Muscle of back (tissue), 13 donors: ENCODE measurements at places on chromosomes 1 and 21.
A peak's percentile ranks its signal among the peaks of the same experiment; 100 is the strongest.

DNA sequence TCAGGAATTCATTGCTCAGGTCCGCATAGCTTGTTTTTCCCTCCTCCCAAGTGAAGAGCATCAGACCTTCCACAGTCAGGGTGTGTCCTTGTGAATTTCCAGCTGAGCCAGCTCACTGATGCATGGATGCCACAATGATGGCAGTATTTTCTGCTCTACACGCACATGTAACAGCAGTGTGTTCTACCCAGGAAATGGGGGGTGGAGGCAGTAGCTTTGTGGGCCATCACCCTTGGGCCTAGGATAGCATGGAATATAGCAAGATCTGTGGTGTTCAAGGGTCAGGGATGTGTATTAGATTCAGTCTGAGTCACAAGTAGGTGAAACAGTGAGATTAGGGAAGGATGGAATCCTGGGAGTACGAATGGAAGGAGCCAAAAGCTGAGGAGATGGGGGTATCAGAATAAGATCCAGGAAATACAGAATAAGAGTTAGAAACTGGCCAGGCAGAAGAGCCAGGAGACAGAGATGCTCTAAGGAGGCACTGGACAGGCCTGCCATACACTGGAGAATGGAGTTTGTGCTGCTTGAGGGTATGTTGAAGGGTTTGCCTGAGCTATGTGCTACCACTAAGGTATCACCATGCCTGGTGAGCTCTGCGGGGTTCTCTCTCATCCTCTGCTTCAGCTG is 90.6 kb upstream of the CNIH3 start:
- no peak for DNase-seq

DNA sequence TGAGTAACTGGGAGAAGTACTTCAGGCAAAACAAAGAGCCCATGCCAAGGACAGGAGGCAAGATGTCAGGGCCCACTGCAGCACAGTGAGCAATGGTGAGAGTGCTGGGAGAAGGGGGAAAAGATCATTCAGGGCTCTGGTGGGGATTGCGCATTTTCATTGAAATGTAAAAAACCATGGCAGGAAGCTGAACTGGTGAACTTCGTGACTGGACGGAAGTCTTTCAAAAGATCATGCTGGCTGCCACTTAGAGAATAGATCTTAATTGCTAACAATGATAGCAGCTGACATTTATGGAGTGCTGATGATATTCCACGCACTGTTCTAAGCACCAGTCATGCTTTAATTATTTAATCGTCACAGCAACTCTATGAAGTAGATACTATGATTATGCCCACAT is 107.0 kb downstream of the TGFBR3 start:
- DNase-seq = no peak

DNA sequence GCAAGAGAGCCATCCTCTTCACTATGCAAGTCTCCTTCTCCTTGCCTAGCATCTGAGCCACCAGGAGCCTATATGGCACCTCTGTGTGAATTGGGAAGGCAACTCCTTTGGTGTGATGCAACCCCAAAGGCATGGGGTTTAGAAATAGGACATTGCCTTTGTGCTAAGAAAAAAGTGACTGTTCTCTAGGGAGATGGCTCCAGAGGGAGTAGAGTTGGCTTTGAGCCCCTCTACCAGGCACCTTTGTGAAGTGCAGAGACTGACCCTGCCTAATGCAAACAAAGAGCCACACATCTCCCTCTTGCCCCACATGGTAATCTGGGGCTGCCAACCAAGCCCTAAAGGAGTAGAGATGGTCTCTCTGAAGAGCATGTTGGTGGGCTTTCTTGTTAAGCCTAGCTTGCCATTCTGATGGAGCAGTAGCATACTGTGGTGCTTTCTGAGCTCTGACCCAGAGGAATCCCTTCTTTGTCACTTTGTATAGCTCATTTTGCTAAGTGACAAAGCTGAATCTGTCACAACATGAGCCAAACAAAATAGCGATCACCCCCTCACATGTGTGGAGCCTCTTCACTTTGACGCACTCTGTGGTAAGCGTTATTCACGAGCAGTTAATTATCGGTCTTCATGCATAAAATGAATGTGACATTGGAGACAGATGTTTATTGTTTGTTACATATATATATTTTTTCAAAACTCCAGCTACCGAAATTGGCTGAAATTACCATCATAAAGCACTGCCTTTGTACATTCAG is 74.4 kb downstream of the RWDD3 start:
- no peak for DNase-seq

- no peak for DNase-seq
These were observed 35.5 kb upstream of the SLC19A1 start for GRCh38 chr21:45577801-45578175.

DNA sequence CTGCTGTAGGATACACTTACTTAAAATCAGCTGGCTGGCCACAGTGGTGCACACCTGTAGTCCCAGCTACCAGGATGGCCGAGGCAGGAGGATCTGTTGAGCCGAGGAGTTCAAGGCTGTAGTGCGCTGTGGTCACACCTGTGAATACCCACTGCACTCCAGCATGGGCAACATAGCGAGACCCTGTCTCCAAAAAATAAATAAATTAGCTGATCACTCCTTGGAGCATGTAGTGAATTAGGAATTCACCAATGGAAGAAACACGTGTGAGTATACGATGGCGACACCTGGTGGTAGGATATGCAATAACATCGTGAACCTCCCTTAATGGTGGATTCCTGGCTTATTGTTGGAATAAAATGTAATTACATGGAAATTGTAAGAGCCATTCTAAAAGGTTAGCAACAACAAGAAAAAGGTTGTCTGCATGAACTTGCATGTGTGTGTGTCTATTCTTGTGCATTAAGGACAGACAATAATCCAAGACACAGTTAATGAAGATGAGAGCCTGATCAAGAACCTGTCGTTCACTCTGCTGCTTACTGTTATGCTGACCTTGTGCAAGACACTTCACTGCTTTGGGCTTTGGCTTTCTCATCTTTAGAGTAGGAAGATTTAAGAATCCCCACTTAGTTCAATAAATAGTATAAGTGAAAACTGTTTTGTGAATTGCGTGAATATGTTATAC is 38.6 kb upstream of the COX20 start:
- peak; percentile 73 for DNase-seq

DNA sequence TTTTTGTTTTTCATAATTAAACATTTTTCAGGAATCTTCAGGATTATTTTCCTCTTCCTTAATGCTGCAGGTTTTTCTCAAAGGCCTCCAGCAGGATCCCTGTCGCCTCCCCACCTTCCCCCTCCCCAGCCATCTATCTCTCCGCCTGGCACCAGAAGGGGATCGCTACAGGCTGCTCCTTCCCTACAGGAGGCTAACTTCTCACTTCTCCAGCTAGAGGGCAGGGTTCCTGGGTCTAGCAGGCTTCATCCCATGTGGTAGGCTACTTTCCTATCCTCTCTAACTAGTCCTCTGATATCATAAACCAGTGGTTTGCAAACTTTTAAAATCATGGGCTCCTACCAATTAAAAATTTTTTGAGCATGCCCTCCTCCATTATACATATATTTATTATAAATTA is 104.1 kb downstream of the KCNN3 start:
- no peak for DNase-seq

DNA sequence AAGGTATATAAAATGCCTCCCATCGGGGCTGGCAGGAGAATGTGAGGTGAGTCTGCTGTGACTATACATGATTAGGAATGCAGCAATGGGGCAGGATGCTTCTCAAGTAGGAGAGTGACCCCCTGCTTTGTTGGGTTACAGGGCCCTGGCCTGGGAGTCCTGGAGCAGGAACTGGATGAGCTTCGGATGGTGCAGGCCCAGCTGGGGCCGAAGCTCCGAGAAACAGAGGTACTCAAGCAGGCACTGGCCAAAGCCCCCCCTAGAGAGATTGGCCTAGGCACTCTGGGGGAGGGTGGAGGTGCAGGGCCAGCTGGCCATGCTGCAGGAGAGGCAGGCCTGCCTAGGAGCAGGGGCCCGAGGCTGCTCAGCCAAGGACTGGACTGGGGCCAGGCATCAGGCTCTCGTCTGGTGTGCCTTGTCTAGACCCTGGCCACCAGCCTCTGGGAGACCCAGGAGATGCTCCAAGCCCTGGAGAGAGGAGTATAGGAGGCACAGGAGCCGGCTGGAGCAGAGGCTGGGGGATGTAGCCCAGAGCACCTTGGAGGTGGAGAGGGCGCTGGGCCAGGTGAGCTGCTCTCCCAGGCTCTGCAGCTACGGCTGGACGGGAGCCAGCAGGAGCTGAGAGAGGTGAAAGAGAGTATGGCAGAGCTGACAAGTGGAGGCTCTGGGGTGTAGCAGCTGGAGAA is 32.8 kb upstream of the PKP1 start:
- DNase-seq = no peak

- no peak for DNase-seq
These were observed 140.7 kb upstream of the AJAP1 start for GRCh38 chr1:4513685-4514084.

DNA sequence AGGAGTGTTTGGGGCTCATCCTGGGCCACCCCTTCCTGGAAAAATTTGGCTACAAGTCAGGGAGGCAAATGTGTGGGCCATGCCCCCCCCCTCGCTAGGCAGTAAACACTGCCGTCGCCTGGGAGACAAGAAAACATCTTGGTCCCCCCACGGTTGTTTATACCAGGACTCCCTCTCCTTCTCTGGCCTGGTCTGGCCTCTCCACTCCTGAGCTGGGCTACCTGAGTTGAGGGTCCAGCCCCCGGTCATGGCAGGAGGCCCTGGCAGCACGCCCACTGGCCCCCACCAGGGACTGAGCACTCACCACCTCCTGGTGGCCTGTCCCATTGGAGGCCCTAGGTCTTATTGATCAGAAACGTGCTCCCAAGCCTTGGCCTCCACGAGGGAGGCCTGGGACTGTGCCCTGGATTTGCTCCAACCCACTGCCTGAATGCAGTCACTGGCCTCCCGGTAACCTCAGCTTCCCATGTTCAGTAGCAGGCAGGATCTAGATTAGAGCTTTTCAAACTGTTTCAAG is 15.8 kb downstream of the KCNQ4 start:
- peak; percentile 53 for DNase-seq

GRCh38 chr1:76640092-76640491 is 227.2 kb upstream of the ST6GALNAC5 start:
- DNase-seq = peak; percentile 27

GRCh38 chr1:28646040-28646439 is 2.4 kb upstream of the RNU11 start:
- no peak for DNase-seq

DNA sequence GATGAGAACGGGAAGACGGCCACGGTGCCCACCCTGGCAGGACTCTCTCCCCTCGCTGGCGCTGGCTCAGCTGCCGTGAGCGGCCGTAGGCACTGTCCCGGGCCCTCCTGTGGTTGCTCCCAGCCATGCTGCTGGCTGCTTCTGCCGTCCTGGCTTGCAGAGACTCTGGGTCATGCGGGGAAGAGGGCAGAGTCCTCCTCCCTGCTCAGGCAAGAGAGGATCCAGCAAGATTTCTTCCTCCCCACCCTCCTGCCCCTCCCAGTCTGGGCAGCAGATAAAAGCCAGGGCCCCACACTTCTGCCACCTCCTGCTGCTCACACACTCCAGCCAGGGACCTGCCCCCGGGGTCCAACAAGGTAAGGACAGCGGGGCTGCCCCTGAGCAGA is 60.1 kb downstream of the AGPAT3 start:
- DNase-seq = no peak

DNA sequence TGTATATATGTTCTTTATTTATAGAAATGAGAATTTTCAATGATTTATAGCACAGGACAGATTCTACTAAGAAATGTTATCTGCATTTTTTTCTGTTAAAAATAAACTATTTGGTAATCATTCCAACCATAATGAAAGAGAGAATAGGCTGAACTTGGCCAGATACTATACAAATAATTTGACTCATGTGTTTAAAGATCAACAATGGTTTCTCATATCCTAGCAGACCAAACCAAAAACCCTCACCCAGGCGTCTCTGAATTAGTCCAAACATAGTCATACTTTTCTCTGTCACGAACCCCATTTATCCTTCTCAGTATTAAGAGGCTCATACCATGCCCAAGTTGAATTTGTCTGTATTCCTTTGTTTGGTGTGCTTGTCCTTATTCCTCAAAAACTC is 40.3 kb downstream of the RPE65 start:
- DNase-seq = no peak

- DNase-seq = no peak
These were observed 325.2 kb downstream of the USP25 start for GRCh38 chr21:16055014-16055413.

GRCh38 chr1:110464340-110464739 is 13.4 kb downstream of the PROK1 start:
- DNase-seq = no peak

DNA sequence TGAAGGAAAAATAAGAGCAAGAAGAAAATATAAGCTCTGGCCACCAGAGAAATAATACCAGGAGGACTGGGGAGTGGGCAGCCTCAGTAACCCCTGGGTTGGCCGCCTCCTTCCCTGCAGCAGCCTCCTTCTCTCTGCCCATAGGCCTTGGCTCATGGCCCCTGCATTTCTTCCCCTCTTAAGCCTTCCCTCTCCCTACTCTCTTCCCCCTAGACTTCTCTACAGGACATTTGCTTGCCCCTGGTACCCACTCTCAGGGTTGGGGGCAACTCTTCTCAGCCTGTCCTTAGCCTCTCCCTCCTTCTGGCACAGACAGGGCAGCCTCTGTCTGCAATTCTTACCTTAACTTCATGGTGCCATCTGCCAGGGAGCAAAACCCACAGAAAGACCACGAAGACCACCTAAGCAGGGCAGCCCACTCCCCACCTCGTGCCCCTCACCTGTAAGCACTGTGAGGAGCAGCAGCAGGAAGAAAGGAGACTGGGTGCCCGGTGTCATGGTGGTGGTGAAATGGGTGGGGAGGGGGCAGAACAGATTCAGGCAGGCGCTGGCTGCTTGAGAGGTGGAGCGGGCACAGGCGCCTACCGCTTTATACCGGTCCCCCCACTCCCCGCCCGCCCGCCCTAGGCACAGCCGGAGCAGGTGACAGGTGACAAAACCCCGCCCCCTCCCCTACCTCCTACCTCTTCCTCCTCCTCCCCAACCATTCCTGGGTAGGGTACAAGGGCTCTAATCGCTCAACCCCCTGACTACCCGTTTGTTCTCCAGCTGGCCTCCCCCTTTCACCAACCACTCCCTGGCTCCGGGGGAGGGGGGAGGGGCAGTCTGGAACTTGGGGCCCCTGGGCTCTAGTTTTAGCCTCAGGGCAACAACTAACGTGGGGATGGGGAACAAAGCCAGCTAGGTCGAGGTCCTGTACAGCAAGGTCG is 15.1 kb downstream of the THBS3 start:
- no peak for DNase-seq

DNA sequence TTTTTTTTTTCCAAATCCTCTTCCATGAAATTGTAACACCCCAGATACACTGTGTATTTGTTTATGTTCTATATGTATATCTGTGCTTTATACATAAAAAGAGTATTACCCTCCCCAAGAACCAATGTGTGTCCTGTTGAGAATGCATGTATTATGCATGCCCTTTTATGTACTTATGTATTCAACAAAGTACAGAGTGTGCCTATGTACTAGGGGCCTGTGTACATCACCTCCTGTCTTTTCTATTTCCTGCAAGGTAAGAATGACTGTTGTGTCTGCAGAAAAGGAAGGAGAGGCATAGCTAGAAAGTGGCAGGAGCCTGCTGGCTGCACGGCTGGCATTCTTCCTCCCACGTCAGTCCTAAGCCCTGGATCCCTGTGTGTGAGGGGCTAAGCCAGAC is 7.0 kb downstream of the TMEM61 start:
- no peak for DNase-seq
